ENCODE measurements at places on chromosomes 3 and 15.

GRCh38 chr15:54007256-54007655 is 29.0 kb downstream of the UNC13C start:
- no peak for DNase-seq

DNA sequence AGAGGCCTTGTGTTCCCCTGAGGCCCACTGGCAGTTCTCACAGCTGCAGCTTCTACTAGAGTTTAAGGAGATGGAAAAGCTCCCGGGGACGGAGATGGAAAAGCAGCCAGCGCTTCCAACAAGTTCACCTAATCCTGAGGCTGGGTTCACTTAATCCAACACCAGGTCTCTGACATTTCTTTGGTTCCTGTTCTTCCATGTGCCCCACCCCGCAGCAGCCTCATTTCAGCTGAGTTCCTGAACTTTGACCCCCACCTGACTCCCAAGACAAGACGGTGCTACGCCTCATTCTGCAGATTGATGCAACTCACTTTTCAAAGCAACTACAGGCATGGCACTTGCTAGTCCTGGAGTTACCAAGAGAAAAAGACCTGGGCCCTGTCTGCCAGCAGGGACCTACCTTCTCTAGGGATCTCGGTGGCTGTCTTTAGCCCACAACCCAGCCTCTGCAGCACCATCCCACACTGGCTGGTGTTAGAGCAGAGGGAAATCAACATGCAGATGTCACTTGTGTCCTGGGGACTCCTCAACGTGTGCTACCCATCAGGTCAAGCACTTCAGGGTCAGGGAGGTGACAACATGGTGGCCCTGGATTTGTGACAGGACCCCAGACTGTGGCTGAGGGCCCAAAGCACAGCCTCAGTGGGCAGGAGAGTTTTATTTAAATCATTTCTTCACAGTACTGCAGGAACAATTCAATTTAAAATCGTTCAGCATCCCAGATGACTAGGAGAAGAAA is 406.1 kb downstream of the VPS13C start:
- no peak for DNase-seq

DNA sequence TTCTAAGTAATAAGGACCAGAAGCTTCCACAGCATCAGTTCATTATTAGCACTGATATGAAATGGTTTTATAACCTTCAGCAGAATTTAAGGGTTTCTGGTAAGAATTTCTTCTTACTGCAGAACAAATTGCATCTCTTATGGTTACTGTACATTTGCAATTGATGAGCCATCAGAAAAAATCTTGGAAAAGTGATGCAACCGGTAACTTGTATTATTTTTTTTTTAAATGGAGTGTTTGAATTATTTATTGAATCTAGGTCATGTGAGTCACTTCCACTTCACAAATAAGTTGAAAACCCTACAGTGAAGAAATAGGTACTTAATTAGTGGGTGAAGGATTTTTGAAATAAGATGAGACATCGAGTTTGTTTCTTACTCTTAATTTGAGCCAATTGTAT is 786.0 kb downstream of the TUSC7 start:
- no peak for DNase-seq

DNA sequence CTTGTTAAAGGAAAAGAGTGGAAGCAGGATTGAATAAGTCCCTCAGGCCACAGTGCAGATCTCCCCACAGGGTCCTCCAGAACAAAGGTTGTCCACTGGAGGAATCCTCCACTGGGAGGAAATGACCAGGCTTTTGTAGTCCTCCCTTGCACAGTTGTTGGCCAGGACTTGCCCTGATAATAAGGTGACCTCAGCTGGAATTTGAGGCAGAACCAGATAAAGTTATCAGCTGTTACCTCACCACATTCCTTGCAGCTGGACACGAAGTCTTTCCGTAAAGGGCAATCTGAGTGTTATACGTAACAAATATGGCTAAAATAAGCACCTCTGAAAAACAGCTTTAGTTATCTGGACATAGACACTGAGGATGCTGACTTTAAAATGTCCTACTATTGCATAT is 83.5 kb upstream of the NAALADL2 start:
- DNase-seq: no peak

Data from Ammon's horn (tissue), 1 donor.